ENCODE measurements at places on chromosomes 3 and 15. TPM values are rescaled to one million over a fixed set of nuclear protein-coding genes. Genes with fewer than 3 reads are reported as not detected.

DNA sequence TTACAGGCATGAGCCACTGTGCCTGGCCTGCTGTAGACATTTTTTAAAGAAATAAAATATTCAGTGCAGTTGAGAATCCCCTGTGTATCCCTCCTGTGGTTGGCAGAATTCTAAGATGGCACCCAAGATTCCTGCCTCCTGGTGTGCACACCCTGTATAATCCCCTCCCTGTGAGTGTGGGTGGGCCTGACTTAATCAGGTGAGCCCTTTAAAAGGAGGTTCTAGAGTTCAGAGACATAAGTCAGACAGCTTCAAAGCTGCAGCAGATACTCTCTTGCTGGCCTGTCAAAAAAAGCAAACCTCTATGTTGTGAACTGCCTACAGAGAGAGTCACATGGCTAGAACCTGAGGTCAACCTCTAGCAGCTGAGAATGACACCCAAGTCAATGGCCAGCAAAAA, 7.0 kb upstream of the VIPR1 start:
- peak; percentile 20 for DNase-seq

GRCh38 chr3:125110016-125110875, 54.4 kb upstream of the HEG1 start:
- DNase-seq = no peak

SAMD7 gene
- polyA plus RNA-seq = not detected

DNA sequence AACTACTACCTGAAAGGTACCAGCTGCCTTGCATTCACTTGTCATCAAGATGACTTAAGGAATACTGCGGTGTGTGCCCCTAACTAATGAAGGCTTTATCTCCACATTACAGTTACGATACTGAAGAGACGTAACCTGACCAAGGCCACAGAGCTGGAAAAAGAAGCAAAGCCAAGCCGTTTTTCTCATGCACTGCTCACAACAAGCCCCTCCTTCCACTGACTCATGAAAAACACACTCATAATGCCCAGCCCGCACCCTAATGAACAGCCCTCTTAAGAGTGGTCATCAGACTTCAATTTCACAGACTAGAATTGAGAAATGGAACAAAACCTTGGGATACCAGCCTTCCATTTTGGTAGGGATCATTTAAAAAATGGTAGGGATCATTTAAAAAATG, 11.6 kb downstream of the PSMD6 start:
- DNase-seq = no peak

DNA sequence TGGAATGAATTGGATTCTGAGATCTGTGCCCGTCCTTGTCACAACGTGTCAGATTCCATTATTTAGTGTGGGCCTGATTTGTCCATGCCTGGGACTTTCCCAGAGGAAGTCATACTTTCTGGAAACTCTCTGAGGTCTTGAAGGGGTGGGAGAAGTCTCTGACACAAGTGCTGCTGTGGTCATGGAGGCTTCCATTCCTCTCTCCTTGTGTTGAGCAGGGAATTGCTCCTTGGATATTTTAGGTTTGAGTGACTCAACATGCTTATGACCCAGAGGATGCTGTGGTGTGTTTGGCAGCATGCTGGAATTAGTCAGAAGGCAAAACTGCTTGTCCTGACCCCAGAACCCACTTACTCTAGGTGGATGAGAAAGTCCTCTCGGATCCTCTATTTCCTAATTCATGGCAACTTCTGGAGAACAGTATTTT, 132.1 kb downstream of the LPP start:
- peak; percentile 86 for DNase-seq

GRCh38 chr15:70151462-70151861, 53.7 kb upstream of the TLE3 start:
- DNase-seq = no peak

GRCh38 chr15:65579762-65580161, 31.2 kb downstream of the INTS14 start:
- DNase-seq = no peak

- no peak for DNase-seq
These were observed 50.0 kb downstream of the MEIS2 start for GRCh38 chr15:37050345-37050744.

ADAMTS7 gene
- polyA plus RNA-seq = not detected

MED12L gene
- not detected for polyA plus RNA-seq

ACSBG1 gene
- 0.23 TPM for polyA plus RNA-seq

DNA sequence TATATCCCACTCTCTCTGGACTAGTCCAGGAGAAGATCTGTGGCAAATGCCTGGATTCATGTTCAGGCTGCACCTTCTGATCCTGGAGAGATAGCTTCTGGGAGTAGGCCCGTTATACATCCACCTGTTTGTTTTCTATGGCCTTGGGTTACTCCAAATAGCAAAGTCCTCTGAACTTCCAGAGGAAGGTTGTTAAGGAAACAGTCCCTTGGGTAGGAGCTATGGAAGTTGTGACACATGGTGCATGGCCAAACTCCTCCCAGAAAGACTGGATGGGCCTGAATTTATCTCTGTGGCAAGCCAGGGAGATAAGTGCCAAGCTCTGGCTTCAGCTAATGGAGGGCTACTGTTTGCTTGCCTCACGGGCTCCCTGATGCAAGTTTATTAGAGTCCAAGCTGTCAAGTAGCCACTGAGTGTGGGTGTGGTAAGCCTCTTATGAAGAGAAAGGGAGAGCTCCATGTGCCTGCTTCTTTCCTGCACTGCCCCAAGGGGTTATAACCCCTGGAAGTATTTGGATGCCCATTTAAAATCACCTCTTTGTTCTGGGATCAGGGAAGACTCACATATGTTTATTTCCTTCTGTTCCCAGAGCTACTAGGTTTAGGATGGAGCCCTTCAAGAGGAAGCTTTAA, 328.7 kb upstream of the ATP11B start:
- no peak for DNase-seq

DNA sequence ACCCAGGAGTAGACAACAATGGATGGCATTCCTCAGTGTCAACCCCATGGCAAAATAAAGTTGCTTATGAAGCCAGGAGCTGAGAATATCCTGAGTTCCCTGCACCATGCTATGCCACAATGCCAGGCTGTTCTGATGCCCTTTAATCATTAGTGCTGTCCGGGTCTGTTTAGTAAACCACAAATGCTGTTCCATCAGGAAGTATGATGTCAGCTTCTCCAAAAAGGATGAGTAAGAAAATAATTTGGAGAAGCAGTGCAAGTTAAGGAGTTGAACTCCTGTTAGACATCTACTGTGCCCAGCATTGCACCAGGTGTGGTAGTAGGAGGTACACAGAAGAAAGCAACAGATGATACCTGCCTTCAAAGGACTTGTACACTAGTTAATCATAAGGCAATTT, 67.9 kb upstream of the GUCA1C start:
- no peak for DNase-seq

TYRO3 gene
- polyA plus RNA-seq = 1.4 TPM

SLCO2A1 gene
- 22.1 TPM for polyA plus RNA-seq

GRCh38 chr3:163943664-163944063, 1134.6 kb downstream of the SI start:
- no peak for DNase-seq

RBP2 gene
- polyA plus RNA-seq = 6.0 TPM

Data from sigmoid colon (tissue), 7 donors.